ENCODE measurements at places on chromosomes 3 and 15. TPM values are rescaled to one million over a fixed set of nuclear protein-coding genes. Genes with fewer than 3 reads are reported as not detected.

DNA sequence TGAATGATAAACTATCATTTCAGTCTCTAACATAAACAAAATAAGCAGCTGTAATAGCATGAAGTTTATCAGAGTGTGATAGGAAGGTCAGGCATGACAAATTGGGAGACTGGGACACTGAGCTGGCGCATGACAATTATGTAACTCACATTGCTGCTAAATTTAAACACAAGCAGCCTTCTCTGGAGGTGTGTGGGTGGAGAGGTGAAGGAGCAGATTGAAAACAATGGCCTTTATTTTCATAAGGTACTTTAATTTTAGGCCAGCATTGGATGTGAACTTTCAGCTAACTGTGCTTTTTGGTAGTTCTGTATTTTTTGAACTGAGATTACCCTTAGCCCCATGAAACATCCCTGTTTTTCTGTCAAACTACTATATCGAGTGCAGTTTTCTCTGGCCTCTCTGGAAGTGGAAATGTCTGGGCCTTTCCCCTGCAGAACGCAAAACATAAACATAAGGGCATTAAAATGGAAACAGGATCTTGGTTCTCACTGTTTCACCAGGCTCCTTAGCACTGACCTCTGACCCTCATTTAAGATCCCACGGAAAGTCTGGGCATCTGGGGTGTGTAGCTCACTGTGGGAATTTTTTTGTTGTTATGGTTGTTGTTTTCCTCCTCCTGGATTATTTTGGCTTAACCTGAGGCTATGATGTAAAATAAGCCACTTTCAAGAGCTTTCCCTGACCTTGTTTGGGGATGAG lies 160.1 kb upstream of the DPH6 start:
- DNase-seq: no peak

DNA sequence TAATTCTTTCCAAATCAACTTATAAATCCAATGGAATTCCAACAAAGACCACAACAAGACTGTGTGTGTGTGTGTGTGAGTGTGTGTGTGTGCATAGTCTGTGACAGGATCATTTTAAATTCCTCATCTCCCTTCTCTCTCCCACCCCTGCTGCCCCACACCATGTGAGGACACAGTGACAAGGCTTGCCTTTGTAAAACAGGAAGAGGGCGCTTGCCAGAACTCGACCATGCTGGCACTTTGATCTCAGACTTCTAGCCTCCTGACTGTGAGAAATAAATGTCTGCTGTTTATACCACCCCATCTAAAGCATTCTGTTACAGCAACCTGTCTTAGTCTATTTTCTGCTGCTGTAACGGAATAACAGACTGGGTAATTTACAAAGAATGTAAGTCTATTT lies 99.1 kb downstream of the NSMCE3 start:
- no peak for DNase-seq

DNA sequence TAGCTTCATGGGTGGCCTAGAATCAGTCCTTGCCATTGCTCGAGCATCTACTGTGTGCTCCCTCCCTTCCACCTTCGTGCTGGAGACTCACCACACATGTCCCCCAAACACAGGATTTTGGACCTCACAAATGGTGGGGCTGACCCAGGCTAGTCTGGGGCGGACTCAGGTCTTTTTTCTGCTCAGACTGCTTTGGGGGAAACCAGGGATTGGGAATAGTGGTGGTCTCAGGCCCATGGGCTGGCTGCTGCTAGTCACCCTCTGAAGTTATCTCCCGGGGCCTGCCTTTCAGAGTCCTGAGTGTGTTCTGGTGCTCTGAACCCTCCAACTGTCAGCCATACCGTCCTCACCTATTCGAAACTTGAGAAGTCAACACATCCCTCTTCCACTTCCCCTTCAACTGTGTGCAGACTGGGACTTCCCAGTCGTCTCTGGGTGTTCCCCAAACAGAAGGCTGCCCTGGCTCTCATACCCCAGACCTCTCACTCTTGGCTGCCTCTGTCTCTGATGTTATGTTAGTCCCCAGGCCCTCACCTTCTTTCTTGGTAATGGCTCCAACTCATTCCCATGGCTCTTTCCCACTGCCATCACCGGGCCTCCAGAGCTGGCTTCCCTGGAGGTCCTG lies 46.0 kb downstream of the PPCDC start:
- no peak for DNase-seq

- no peak for DNase-seq
These were observed 35.4 kb upstream of the RAB6B start for GRCh38 chr3:133931084-133931483.

DNA sequence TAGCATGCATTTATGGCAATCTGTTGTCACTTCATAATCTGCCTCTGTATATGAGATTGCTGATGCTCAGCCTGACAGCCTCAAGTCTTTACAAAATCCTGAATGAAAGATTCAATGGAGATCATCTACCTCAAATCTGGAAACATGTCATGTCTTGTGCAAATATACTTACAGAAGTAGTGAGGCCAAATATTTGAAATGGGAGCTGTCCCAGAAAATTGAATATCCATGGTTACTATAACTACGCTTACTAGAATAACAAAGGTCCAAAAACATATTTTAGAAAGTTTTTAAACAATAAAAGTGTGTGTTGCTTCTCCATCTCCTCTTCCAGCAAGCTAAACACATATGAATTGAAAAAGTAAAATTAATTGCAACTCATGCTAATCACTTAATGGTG lies 133.2 kb upstream of the DPH6 start:
- DNase-seq: no peak

DNA sequence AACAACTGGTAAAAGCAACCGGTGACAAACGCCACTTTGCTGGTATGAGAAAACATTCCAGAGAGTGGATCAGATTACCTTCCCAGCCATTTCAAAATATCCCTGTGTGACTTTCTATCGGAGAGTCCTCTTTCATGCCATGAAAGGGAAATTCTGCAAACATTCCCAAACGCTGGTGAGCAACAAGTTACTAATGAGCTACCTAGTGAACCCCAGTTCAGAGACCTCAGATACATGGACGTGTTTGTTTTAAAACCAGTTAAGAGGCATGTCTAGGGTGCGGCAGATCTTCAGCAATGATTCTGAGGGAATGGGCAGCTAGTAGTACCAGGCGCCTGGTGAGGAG lies 418.2 kb upstream of the NR2F2 start:
- DNase-seq: no peak

- no peak for DNase-seq
These were observed 156.1 kb downstream of the FBLN2 start for GRCh38 chr3:13705051-13705450.

The LNP1 gene
- total RNA-seq: 2.3 TPM

The IRAK2 gene
- total RNA-seq: 15.3 TPM

The RAB27A gene
- 4.6 TPM for total RNA-seq
